Heart left ventricle (tissue), 16 donors: ENCODE measurements at places on chromosomes 2 and 18.

DNA sequence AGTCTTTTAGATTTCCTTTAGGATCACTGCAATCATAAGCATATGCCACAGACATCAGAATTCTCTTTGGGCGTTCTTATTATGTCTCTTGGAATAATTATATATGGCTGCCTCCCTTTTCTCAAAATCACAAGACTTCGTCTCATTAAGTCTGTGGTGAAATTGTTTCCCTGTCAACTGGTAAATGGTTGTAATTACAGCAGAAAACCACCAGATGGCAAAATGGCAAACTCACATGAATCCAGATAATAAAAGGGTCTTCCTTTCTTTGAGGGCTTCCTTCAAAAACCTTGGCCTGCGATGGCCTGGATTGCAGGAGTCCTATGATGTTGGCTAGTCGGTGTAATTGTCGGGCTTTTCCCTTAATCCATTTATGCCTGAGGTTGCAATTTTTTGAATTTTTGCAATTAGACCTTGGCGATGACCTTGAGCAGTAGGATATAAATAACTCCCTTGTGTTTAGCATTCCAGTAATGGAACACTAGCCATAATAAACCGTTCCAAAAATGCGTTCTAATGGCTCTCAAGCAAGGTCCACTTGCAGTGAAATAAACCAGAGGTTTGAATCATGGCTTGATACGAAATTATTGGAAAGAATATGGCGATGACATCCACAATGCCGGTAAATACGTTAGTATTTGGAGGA, 656.4 kb downstream of the MBD2 start:
- no peak for DNase-seq

DNA sequence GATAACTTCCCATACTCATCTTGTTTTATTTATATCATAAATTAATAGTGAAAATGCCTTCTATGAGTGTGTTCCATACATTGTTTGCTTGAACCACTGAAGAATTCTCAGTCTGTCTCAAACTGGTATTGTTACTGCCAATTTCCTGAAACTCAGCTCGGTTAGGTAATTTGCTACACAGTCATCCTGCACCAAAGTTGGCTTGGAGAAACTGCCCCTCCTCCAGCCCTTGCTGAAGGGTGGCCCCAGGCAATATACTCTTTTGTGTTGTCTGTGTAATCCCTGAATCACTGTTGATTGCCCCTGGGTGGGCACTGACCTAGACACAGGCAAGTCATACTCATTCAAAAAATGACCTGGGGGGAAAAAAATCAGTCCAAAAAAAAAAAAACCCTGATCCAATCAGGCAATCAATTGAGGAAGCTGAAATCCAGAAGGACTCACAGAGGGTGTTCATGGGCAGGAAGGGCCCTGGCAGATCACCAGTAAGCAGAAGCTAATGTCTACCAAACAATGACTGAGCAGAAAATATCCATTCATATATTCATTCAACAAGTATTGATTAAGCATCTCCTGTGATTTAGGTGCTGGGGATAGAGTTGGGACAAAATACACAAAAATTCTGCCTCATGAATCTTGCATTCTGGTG, 3.8 kb upstream of the SESTD1 start:
- no peak for DNase-seq

DNA sequence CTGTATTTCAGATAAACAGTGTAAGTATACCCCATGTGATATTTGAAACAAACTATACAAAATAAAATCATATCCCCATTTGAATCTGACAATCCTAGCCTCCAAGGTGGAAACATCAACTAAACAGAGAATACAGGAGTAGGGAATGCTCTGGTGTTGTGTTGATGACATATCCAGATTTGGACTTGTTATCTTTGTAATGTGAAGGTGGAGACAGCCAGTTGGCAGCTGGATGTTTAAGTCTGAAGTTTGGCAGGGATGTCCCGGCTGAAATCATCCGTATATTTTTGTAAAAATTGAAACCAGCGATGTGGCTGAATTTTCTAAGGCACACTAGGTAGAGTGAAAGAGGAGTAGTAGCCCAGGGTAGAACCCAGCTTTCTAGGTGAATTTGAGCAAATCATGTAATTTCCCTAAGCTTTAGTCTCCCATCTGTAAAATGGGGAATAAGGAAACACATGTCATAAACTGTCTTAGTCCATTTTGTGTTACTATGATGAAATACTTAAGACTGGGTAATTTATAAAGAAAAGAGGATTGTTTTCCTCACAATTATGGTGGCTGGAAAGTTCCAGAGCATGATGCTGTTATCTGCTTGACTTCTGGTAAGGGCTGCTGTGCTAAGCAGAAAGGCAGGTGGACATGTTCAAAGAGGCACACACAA, 246.6 kb upstream of the APCDD1 start:
- DNase-seq: no peak

DNA sequence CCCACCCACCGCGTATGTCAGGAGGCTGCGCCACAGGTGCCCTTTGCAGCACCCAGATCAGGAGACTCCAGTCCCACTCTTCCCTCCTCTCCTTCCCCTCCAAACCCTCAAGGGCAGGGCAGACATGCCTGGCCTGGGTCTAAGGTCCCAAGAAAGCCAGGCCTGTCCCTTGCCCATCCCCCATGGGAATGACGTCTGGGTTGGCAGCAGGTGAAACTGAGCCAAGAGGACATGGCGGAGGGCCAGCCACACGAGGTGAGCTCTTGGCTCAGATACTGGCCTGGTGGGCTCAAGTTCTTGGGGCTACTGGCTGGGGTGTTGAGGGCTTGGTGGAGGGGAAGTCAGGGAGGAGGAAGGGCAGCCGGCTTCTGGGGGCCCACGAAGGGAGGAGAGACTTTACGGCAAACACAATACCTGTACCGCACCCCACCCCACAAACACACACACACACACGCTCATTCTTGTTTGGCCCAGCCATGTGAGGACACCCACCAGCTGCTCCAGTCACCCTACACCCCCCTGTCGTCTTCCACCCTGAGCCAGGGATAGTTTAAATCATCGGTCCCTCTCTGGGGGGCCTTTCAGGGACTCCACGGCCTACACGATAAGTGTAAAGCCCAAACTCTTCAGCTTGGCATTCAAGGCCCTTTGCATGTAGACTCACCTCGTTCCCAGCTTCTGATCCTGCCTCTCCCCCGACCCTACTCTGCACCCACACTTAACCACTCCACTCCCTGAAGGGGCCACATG, 24.1 kb upstream of the TNS1 start:
- DNase-seq: peak; percentile 74

GRCh38 chr18:67354091-67354490, 162.4 kb downstream of the DSEL start:
- DNase-seq: no peak

DNA sequence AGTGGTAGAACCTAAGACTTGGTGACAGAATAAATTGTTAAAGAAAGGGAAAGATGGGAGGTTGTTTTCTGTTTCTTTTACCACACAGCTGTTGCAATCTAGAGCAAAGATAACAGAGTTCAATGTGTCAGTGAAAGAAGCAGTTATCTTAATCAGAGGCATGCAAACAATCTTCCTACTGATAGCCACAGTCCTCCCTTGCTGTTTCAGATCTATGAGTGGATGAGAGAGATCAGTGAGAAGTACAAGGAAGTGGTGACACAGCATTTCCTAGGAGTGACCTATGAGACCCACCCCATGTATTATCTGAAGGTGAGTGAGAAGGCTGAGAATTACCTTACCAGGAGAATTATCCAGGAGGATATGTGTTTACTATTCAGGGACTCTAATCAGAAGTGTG, 15.9 kb downstream of the CPO start:
- DNase-seq: no peak

DNA sequence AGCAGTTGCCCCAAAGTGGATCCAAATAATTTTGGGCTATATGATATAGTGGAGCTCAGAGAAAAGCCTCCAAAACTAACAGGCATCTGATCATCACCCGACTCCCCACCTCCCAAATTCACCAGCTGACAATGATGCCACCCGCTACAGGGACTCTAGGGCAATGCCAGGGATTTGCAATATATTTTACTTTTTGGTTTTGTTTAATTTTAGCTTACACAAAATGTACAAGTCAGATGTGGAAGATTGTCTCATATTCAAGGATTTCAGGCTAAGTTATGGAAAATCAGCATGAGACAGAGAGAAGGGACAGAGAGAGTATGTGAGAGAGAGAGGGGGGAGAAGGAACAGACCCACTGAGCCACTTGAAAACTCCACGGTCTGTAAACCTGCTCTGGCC, 187.4 kb downstream of the TMEM247 start:
- no peak for DNase-seq

DNA sequence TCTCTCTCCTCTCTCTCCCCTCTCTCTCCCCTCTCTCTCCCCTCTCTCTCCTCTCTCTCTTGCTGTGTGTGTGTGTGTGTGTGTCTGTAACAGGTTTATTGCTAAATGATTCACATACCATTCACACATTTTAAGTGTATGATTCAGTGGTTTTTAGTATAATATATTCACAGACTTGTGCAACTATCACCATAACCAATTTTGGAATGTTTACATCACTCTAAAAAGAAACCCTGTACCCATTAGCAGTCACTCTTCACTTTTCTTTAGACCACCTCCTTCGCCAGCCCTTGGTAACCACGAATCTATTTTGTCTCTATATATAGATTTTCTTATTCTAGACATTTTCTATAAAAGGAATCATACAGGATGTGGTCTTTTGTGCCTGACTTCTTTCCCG, 11.4 kb downstream of the THNSL2 start:
- no peak for DNase-seq

DNA sequence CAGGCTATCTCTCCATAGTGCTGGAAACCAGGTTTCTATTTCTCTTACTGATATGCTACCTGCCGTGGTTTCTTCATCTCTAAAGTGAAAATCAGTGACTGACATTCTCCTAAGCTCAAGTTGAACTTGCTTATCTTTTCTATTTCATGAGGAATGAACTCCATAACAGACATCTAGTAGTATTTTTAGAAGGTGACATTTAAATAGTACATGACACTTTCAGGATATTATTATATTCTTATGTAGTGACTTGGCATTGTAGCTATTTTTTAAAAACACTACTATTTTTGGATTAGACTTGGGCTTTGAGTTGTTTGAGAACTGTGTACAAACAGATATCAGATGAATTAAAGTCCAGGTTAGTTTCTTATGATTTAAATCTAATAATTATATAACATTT, 1381.8 kb downstream of the DSC3 start:
- DNase-seq: no peak

GRCh38 chr2:61689568-61689967, 151.4 kb upstream of the XPO1 start:
- no peak for DNase-seq

DNA sequence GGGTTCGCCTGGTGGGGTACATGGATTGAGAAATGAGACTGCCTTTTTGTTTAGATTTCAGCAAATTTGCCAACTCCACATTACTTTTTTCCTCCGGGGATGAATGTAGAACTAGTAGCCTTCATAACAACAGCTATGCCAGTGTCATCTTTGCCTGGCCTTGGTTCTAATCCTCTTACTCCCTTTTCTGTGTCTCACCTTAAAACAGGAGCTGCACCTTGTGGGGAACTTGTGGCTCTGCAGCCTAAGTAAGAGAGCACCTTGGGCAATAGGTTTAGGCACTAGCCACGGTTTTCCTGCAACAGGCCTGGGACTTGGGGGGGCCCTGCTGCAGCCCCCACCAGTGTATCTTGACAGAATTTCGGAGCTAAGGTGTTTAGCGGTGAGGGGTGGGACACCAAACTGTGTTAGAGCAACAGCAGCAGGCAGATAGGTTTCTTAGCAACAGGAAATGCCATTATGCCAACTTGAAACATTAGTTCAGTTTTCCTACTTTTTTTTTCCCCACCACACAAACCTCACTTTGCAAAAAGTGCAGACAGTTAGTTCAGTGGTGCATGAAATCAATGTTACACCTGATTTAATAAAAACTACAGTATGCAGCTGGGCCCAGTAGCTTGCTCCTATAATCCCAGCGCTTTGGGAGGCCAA, 173.7 kb downstream of the PRKCE start:
- DNase-seq: no peak

GRCh38 chr2:181463588-181463987, 6.4 kb downstream of the ITGA4 start:
- no peak for DNase-seq

DNA sequence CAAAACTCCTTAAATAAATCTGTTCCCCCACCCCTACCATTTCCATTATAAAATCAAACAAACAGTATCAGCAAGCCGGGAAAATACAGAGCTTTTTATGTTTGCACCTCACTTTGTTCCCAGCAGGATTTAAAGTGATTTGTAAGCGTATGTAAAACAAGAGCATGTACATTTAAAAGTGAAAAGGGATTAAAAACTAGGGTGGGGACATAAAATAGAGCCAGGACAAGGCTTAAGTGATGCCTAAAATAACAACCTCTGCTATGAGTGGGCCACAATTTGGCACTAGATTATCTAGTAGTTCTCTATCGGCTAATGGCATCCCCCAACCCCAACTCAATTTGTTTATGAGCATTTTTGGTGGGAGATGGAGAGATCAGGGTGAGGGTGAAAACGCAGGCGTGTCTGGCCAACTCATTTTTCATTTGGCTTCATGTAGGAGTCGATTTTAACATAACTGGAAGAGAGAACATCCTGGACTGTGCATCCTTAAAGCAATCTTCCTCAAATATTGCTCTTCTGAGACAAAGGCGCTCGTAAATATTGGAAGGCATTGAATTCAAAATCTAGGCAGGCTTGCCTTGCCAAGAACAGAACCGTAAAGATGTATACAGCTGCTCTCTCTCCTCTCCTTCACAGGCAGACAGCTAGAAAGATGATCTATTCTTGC, 34.5 kb upstream of the TSPYL6 start:
- no peak for DNase-seq

DNA sequence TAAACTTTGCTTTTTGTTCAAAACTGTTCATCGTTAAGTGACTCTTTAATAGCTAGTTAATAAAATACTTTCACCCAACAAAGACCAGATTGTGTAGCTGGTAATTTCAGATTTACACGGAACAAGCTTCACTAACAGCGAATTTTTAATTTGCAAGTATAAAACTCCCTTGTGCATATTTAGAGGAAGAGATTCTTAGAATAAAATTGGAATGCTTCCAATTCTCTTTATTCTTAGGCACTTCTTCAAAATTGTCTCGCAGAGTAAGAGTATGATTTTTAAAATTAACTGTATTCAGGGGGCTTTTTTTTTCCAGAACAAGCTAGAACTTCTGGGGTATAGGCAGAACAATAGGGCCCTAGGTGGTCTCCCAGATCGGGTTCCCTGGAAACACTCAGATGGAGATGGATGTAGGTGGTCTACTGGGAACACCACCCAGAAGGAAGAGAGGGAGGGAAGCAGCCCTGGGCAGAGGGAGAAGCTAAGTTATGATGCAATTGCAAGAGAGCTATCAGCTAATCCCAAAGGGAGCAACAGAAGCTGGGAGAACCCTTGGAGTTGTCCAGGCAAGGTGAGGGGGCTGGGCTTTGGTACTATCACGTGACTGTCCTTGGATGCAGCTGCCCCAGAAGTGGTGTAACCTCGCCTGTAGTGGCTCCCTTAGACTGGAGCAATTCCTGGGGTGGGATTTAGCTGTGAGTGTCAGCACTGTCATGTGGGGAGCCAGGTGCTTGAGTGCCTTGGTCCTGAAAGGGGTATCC, 151.7 kb upstream of the ASB18 start:
- no peak for DNase-seq

DNA sequence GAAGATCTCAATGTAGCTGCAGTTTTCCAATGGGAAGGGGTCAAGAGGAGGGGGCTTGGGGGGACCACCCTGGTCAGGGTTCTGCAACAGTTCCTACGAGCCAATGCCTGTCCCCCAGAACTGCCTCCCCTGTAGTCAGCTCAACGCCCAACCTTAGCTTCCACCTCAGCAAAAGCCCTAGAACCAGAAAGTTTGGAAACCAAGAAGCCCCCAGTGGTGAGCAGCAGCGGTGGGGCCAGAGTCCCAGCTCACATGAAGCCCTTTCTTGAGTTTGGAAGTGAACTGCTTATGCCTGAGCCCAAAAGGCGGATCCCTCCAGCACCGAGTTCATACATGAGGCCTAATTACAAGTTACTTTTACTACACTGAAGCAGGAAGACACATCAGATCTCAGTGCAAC, 162.4 kb downstream of the HDAC4 start:
- DNase-seq: no peak
